ENCODE measurements at places on chromosomes 7 and 10.

DNA sequence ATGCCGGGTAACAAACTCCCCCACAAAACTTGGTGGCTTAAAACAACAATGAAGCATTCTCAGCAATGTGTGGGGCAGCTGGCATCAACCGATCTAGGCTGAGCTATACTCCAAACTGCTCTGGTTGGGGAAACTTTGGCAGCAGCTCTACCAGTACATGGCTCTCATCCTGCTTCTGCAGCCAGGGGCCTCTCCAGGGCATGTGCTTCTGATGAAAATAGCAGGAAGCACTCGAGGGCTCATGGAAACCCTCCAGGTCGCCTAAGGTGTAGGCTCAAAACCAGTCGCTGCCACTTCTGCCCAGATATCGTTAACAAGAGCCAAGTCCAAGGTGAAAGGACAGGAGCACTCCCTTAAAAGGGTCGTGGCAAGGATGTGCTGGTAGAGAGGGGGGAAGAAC, 134.1 kb downstream of the TEX36 start:
- DNase-seq = no peak

DNA sequence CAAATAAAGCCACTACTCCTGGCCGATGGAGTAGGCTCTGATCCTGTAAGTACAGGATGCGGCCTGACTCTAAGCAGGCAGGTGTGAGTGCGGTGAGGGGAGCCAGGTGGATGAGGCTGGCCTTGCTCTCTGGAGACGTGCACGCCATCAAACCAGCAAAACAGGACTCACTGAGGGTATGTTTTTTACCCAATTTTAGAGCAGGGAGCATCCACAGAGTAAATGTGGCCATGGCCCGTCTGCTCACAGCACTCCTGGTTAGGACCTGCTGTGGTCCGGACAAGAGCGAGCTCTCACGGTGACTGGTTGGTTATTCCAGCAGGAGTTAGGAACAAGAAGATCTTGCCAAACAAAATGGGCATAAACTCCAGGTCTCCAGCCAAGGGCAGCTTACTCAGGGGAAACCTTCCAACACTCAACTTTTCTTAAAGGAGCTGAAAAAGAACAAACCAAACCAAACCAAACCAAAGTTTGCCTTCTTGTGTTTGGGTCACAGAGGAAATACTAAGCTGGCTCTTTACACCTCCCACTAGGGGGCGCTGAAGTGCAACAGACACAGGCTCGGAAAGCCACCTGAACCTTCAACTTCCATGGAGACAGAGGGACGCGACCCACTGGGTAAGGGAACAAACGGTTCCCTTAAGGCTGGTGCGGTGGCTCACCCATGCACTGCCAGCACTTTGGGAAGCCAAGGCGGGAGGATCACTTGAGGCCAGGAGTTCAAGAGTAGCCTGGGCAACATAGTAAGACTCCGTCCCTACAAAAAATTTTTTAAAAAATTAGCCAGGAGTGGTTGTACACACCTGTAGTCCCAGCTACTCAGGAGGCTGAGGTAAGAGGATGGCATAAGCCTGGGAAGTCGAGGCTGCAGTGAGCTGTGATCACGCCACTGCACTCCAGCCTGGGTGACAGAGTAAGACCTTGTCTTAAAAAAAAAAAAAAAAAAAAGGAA, 122.4 kb downstream of the CLEC2L start:
- DNase-seq = peak; percentile 93

- no peak for DNase-seq
Measured at GRCh38 chr10:46541735-46542566, 14.5 kb downstream of the GPRIN2 start.

DNA sequence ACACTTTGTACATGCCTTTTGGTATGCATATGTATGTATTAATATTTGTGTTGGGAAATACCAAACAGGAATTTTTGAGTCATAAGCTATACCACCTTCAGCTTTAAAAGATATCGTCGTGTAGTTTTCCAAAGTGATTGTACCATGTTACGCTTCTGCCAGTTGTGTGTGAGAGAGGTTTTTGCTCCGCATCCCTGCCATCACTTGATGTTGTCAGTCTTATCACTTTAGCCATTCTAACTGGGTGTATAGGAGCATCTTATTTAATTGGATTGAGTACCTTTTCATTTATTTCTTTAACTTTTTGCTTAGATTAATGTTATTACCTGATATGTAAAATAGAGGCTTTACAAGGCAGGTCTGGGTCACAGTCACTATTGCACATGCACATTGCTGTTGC, 3.4 kb downstream of the KLHL7 start:
- DNase-seq = no peak

DNA sequence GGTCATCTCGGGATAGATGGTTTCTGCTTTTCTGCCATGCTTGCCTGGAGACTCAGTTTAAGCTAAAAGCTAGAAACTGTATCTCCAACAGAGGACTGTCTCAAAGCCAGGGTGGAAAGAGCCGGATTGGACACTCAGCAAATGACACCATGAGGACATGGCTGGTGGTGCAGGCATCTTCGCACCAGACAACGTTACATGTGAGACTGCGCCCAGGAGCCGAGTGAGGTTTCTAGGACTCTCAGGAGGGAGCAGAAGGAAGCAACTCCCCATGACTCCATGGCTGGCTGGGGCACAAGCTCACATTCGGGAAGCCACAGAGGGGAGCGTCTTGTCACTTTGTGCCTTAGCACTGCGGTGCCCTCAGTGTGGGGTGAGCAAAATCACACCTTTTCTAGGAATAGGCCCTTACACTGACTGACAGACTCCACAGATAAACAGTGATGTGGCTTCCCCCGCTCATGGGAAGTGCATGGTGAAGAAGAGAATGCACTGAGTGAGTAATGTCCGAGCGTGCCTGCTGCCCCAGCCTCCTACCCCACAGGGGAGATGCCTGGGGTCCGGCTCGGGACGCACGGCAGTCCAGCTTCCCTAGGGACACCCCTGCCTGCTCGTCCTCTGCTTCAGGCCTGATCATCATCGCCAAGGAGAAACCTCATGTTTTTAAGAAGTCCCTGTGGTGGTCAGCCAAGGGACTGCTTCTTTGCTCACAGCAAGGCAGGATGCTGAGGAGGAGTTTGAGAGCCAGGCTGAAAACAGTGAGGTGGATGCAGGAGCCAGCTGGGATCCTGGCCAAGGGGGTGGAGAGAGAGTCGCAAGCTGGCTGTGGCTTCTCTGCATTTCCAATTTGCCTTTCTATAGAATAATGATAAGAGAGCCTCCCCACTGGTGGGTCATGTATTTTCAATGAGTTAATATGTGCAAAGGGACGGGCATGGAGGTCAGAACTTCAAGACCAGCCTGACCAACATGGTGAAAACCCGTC, 52.2 kb upstream of the FXYD4 start:
- no peak for DNase-seq

GRCh38 chr10:80530251-80530650, 7.5 kb upstream of the SH2D4B start:
- DNase-seq = peak; percentile 68

Data from CD4-positive, alpha-beta T cell treated with Interleukin-6 for 4 hours (primary cell).